ENCODE measurements at places on chromosomes 2 and 18. TPM values are rescaled to one million over a fixed set of nuclear protein-coding genes. Genes with fewer than 3 reads are reported as not detected.

Gene ADRA2B
- under 0.01 TPM for total RNA-seq

DNA sequence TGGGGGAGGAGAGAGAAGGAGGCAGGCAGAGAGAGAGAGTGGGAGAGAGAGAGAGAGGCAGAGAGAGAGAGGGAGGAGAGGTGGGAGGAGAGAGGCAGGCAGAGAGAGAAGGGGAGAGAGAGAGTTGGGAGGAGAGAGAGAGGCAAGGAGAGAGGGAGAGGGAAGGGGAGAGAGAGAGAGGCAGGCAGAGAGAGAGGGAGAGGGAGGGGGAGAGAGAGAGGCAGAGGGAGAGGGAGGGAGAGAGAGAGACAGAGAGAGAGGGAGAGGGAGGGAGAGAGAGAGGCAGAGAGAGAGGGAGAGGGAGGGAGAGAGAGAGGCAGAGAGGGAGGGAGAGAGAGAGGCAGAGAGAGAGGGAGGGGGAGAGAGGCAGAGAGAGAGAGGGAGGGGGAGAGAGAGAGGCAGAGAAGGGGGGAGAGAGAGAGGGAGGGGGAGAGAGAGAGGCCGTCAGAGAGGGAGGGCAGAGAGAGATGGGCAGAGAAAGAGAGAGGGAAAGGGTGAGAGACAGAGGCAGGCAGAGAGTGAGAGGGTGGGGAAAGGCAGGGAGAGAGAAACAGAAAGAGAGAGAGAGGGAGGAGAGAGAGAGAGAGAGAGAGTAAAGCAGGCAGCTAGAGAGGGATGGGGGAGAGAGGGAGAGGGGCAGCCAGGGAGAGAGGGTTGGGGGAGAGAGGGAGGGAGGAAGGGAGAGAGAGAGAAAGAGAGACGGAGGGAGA is 122.2 kb upstream of the PXDN start:
- DNase-seq, result no peak

- DNase-seq, result peak; percentile 94
Observed at GRCh38 chr2:8598295-8599165, 83.3 kb upstream of the ID2 start.

Gene DSG2
- total RNA-seq, result 5.6 TPM

DNA sequence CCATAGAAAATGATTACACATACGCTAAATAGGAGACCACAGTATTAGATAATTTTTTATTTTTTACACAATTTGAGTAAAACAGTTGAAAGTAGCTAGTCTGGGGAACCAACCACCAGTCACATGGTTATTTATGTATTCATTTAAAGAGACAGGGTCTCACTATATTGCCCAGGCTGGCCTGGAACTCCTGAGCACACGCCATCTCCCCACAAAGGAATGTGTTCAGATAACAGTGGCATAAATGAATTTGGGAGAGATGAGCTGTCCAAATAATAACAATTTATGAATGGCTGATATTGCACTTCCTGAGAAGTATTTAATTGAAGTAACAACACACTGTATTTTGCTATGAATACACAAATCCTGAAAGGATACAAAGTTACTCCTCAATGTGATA is 39.7 kb downstream of the KIDINS220 start:
- DNase-seq, result peak; percentile 14

Gene CYP27C1
- 0.41 TPM for total RNA-seq

- DNase-seq, result no peak
Observed at GRCh38 chr2:85213404-85213803, 80.2 kb downstream of the TCF7L1 start.

Gene NPAS2
- 5.4 TPM for total RNA-seq

GRCh38 chr2:62197925-62198633 is 2.2 kb downstream of the B3GNT2 start:
- DNase-seq, result peak; percentile 41

DNA sequence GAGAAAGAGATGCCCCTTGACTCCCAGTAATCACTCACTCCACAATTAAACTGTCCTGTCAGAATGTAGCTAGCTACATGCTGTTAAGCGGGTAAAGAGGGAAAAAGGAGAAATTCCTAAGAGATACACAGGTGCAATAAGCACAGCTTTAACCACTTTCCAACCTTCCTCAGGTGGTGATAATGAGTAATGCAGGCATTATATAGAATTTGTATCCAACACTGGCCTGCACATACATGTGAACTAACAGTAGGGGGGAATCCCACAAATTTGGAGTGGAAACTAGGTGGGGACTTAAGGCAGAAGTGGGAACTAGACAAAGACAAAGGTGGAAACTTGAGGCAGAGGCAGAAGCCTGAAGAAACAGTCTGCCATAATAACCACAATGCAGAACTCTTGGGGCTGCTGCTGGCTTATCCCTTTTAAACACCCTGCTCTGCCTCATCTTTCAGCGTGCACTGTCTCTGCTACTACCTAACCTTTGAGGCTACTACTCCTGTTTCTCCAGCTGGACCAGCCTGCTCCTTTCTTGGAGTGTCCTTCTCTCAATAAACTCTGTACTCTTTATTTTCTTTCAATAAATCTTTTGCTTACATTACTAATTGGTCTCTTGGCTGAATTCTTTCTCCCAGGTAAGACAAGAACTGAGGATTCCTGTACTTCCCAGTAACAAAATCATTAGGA is 259.7 kb downstream of the PDE11A start:
- no peak for DNase-seq

DNA sequence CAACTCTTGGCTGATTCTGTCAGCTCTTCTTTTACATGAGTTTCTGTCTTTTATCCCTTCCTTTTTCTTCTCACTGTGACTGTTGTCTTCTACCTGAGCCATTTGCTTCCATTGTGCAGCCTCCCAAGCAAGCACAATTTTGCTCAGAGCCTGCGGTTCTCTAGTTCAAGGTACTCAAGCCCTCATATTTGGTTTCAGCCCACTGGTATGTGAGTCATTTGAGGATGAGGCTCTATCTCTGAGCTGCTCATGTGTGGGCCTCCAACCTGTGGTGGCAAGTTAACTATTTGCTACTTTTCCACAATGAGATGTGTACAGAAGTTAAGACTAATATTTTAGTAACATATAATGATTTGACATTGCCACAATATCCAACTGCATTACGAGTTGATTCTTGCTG is 183.0 kb downstream of the PHLPP1 start:
- DNase-seq, result no peak
